ENCODE measurements at places on chromosomes 6 and 20.

DNA sequence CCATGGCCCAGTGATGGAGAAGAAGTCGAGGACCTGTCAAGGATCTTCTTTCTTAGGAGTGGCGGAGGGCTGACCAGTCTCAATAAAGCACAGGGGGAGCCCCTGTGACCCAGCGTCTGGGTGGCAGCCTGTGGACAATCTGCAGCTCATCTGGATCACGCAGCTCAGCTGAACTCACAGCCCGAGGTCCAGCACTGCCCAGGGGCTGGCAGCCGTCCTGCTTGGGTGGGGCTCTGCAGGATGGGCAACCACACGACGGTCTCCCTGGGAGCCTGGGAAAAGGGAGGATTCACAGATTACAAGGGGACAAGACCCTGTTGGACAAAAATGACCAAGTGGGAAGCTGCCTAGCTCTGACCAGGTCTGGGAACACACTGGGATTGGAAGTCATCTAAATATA is 110.8 kb downstream of the MYLK4 start:
- no peak for DNase-seq

DNA sequence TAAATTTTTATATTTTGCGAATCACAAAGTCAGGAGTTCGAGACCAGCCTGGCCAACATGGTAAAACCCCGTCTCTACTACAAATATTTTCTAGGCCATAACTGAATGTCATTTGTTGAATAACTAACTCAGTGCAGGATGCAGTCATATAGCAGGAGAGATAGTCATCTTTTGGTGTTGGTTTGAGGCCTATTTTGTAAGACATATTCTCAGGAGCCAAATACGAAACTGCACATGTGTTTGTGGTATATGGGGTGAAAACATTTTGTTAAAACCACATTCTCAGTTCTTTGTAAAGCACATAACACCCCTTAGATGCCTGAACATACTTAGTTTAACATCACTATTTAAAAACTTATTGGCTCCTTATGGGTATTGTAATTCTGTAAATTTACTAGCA is 4.7 kb upstream of the ENPP5 start:
- no peak for DNase-seq

GRCh38 chr6:49072146-49072545 is 390.9 kb downstream of the MMUT start:
- DNase-seq, result no peak

- no peak for DNase-seq
These were observed 235.7 kb upstream of the ZNF217 start for GRCh38 chr20:53829255-53829723.

GRCh38 chr6:84224251-84224650 is 3.2 kb downstream of the CEP162 start:
- no peak for DNase-seq

DNA sequence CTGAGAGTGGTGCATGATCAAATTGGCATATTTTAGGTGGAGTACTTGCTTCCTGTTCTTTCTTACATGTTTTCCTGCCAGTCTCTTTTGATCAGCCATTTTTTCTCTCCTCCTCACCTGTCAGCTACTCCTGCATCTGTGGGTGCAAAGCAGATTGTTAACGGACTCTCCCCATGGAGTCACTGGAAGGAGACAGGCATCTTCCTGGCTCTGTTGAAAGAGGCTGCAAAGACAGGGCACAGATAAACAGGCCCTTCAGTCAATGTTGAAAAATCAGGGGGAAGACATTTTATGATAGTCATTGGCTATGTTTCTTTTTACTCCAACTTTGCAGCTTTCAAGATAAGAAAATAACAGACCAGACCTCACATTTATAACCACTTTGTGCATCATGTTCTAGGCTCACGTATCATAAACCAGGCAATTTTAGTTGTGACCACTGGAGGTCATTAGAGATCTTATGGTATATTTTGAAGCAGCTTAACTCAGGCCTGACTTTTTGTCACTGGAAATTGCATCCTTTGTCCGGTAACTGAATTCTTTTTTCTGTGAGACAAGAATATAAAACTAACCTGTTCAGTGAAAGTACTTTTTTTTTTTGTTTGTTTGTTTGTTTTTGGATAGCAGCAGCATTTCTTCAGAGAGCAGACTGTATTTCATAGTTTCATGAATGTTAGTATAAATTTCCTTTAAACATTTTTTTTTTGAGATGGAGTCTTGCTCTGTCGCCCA is 20.1 kb downstream of the ECT2L start:
- no peak for DNase-seq

DNA sequence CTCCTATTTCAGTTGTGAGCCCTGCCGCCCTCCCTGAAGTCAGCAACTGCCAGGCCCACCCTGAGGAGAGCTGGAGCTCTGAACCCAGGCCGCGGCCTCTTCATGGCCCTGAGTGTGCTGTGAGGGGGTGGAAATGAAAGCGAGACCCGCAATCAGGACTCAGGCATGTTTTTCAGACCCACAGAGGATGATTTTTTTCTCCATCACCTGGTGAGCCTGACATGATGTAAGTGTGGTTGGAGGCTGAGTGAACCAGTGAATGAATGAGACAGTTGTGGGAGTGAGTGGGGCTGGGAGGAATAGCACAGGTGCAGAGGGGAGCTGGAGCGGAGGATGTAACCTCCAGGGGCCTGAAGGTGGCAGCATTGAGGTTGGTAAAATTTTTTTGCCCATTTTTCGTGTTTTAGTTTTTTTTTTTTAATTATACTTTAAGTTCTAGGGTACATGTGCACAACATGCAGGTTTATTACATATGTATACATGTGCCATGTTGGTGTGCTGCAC is 18.3 kb downstream of the RAET1L start:
- no peak for DNase-seq

DNA sequence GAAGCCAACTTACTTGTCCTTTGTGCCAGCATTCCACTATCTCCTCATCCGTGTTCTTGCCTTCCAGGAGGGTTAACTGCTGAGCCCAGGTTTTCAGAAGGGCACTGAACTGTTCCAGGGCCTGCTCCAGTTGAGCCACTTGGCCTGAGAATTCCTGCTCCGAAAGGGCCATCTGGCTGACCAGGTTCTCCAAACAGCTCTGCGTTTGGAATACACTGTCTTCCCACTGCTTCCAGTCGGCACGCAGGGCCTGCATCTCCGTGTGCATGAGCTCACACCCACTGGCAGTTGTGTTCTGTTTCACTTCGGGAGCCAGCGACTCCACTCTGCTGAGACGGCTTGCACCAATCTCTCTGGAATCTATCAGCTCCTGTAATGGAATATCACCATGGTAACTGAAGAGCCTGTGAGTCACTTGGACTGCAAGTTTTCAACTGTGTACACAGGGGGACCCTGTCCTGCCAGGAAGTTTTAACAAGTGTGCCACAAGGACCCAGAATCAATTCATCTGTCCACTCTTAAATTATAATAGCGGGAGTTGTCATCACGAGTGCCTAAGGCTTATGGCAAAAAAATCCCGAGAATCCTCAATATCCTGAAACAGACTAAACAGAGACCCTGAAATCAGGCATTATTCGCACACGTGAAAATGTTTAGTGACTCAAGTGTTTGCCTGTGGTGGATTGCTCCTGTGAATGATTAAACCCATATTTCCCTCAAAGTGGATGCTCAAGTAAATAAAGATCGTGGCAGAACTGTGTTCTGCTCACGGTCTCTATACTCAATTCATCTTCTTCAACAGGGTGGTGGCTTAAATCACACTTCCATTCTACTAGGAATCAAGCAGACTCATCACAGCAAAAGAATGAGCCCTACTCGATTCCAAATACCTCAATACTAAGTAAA is 255.9 kb downstream of the SYNE1 start:
- no peak for DNase-seq

GRCh38 chr6:123715006-123715863 is 78.5 kb upstream of the TRDN start:
- no peak for DNase-seq

DNA sequence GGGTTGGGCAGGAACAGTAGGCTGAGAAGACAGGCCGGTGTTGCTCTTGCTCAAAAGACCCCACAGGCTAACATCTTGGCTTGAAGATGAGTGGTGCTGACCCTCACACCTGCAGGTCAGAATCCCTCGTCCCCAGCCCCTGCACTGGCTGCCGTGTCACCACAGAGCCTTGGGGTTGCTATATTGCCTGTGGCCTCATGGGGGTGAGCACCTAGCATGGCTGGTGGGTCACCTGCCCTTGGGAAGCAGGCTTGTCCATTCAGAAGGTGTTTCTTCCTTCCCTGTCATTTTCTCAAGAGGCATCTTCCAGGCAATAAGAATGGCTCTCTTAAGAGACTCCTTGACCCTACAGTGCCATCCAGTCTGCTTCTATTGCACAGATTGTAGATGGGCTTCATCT is 7.7 kb downstream of the SLC22A16 start:
- no peak for DNase-seq

GRCh38 chr6:140441256-140441655 is 1066.8 kb upstream of the CITED2 start:
- no peak for DNase-seq

- no peak for DNase-seq
These were observed 9.1 kb upstream of the SPATS1 start for GRCh38 chr6:44333273-44333919.

GRCh38 chr6:159700970-159701369 is 7.9 kb upstream of the SOD2 start:
- DNase-seq, result no peak

DNA sequence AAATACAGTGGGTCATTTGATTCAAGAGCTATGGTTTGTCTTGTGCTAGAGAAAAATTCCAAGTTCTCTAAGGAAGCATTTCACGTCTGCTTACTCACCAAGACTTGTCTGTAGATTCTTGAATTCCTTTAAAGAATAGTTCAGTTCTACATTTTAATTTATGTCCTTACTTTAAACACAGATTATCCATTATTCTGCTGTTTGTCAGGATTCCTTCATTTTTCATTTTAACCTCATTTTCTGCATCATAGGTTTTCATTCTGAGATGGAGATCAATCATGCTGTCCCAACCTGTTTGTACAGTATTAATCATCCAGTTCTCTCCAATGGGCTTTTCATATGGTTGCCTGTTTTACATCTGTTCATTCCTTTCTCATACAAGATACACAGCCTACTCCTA is 24.5 kb upstream of the POPDC3 start:
- DNase-seq, result no peak

GRCh38 chr6:138377844-138378243 is at the start of gene SMIM28:
Gene SMIM28, plus strand, starts transcription at chr6:138377905. Its CDS starts 168 bp downstream, at chr6:138378073.
- no peak for DNase-seq

GRCh38 chr20:23013429-23013828 is 21.7 kb upstream of the SSTR4 start:
- no peak for DNase-seq

DNA sequence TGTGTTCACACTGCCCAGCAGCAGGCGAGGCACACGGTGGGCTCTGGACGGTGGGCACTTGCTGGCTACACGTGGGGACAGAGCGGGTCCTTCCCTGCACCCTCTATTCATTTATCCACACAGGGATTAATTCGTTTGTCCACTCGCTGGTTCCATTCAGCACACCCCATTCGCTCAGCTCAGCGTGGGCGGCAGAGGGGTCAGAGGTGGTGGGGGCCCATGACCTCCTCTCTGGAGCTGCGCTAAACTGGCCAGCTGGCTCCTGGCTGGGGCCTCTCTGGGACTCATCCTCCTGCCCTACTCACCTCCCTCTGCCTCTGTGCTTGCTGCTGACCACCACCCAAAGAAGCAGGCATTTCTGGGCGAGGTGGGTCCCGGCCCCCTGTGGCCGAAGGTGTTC is 21.4 kb upstream of the RBBP8NL start:
- DNase-seq, result no peak

- no peak for DNase-seq
These were observed 705.6 kb downstream of the UTRN start for GRCh38 chr6:144990784-144991183.

GRCh38 chr20:17995967-17996819 is 27.4 kb downstream of the MGME1 start:
- DNase-seq, result no peak

DNA sequence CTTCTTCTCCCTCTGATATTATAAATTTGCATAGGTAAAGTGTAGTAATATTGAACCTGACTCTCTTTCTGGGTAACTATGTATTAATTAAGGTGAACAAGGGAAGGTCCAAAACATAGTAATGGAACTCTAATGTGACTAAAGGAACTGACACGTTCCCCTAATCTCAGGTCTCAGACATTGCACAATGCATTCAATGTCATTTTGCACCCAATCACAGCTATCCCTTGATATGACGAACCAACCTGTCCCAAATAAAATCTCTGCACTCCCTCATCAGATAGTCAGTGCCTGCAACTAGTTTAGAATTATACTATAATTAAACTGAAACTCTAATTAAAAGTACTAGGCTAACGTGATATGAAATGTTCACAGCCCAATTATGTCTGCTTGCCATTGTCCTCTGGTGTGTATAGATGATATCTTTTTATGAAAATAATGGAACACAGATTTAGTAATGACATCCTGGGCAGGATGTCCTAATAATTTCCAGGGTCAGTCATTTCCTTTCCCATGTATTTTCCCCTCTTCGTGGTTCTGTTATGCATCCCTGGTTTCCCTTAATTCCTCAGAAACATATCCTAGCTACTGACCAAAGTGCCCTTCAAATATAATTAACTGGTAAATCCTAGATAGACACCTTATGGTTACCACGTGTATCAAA is 36.8 kb downstream of the PTPRK start:
- no peak for DNase-seq

- no peak for DNase-seq
These were observed 99.2 kb downstream of the LCA5 start for GRCh38 chr6:79438030-79438429.

GRCh38 chr6:15299430-15300131 is 53.7 kb downstream of the JARID2 start:
- peak; percentile 18 for DNase-seq

DNA sequence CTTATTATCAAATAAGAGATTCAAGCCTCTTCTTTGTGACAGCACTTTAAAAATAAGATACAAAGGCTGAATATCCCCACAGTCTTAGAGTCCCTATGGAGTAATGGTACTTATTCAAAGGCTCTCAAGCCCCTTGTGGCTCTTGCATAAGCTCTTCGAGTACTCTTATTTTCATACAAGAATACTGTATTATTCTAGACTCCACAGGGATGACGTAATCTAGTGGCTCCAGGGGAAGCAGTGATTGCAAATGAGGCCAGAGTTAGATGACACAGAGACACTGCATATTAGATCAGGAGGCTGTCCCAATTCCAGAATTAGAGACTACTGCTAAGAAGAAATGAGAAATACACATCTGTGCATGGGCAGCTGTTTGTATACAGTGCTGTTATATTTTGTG is 1195.9 kb upstream of the MAP3K7 start:
- no peak for DNase-seq

- DNase-seq, result no peak
These were observed 8.8 kb upstream of the CHRNA4 start for GRCh38 chr20:63369724-63370617.

- DNase-seq, result peak; percentile 55
These were observed 76.8 kb upstream of the DUSP22 start for GRCh38 chr6:215335-216034.

DNA sequence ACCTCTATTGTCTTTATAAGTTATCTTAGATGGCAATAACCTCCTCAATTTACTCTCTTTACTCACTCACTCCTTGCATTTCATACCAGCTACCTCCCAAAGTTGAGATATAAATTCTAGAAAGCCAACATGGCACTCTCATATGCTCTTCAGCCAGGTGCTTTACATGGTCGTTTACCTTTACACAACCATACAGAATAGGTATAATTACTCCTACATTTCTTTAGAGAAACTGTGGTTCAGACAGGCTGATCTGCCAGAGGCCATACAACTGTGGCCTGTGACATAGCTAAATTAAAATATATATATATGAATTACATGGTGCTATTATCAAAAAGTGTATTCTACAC is 45.7 kb downstream of the HBS1L start:
- no peak for DNase-seq
